NCI-H2171 (cell line): ENCODE measurements at places on chromosomes 2 and 18.
A peak's percentile ranks its signal among the peaks of the same experiment; 100 is the strongest.

DNA sequence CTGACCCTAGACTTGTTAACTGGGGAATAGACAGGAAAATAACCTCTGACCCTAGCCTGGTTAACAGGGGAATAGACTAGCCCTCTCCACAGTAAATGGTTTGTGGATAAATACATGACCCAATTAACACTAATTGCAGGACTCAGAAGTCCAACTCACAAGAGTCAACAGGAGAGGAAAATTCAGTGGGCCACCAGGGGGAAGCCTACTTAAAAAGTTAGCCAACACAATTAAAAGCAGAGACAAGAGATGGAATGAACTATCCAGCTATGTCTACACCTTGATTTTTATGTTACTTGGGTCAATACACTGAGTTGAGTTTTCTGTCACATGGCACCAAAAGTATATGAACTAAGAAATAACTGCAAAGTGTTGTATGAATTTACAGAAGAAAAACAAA, 158.8 kb upstream of the SLC39A10 start:
- DNase-seq = no peak

DNA sequence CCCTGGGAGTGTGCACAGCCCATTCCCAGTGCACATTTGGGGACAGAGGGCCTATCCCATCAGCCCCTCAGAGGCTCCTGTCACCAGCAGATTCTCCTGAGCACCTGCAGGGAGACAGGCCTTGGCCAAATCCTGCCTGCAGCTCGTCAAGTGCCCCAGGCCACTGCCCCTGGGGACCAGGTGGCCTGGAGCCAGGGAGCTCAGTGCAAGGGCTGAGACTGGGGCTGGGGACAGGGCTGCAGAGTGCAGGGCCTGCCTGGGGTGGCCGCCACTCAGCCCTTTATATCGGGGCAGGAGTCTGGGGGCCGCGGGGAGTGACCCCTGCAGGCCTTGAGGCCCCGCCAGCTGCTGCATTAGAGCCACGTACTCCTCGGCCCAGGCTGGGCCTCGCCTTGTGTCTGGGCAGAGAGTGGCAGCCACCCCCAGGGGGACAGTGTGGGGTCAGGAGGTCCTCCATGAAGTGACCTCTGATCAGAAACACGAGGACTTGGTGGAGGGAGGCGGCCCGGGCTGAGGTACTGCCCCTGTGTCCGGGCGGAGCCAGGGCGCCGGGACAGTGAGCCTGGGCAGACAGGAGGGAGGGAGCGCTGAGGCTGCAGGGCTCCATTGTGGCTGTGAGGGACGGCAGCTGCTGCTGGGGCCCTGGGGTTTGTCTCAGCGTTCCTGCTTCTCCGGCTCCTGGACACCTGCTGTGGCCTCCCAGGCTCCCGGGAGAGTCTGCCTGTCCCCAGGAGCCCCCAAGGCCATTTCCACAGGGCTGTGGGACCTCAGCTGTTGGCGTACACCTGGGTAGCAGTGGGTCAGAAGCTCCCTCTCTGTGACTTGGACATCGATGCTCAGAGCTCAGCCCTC, 24.2 kb downstream of the GPC1 start:
- DNase-seq = no peak

DNA sequence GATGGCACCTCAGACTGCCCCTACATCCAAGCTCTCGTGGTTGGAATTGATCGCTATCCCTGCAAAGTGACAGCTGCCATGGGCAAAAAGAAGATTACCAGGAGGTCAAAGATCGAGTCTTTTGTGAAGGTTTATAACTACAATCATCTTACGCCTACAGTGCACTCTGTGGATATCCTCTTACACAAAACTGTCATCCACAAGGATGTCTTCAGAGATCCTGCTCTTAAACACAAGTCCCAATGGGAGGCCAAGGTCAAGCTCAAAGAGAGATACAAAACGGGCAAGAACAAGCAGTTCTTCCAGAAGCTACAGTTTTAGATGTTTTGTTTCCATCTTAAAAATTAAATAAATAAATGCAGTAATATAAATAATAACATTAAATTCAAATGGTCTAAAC, 45.4 kb downstream of the INO80D start:
- no peak for DNase-seq

DNA sequence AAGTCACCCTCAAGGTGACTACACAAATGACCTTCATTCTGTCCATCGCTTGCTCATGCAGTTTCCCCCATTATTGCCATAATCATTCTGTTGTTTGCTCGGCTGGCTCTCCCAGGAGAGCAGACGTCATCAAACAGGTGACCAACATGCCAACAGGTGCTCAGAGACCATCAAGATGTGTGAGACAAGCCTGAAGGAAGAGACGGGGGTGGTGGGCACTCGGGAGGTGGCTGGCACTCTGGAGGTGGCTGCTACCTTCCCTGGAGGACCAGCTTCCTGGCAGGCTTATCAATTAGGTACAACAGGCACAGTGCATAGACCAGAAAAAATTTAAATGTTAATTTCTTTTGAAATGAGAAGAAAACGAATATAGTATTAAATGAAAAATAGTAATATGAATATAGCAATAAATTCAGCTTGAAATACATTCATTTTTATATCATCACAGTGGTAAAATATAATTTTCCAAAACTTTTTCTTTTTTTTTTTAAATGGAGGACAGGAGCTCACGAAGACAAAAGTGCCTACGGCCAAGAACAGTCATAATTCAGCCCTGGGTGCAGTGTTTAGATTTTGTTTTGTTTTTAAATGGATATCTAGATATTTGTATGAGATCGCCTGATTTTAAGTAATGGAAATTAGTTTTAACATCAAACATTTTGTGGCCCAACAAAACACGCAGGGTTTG, 16.9 kb upstream of the HAAO start:
- DNase-seq = no peak

DNA sequence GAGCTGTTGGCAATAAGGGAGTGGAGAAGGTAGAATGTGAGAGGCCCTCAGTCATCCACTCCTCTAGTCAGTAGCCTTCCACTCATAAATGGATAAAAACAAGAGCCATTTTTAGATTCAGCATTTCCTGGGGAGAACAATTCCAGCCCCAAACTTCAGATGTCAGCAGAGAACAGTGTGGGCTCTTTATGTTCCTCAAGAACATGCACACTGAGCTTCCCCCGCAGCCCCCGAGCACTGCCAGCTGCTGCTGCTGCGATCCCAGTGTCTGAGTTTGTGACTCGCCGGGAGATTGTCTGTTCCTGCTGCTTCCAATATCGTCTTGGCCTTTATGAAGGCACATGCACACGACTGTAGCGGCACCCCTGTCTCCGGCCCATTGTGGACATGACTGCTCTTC, 143.7 kb upstream of the CTNNA2 start:
- DNase-seq = no peak

- no peak for DNase-seq
These were observed 1.0 kb upstream of the ESPNL start for GRCh38 chr2:238098901-238099713.

DNA sequence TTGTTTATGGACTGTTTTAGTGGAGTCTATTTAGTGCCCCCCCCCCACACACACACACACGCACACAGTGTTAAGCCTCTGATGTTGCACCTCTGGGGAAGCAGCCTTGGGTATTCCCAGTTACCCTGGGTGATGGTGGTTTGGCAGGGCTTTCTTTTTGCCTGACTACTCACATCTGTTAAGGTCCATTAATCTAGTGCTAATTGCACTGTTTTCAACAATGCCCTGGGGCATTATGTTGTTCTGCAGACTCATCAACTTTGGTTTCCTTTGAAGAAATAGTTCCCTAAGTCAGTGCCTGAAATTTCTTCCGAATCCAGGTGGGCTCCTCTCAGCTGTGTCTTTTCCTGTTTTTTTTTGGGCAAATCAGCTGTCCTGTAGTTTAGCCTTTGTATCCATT, 34.7 kb downstream of the SPOPL start:
- DNase-seq = peak; percentile 49

GRCh38 chr2:100302585-100302892, 19.8 kb downstream of the LONRF2 start:
- no peak for DNase-seq

GRCh38 chr2:17171446-17172049, 346.7 kb downstream of the RAD51AP2 start:
- DNase-seq = no peak

GRCh38 chr18:5884375-5884774, 10.9 kb downstream of the TMEM200C start:
- no peak for DNase-seq

DNA sequence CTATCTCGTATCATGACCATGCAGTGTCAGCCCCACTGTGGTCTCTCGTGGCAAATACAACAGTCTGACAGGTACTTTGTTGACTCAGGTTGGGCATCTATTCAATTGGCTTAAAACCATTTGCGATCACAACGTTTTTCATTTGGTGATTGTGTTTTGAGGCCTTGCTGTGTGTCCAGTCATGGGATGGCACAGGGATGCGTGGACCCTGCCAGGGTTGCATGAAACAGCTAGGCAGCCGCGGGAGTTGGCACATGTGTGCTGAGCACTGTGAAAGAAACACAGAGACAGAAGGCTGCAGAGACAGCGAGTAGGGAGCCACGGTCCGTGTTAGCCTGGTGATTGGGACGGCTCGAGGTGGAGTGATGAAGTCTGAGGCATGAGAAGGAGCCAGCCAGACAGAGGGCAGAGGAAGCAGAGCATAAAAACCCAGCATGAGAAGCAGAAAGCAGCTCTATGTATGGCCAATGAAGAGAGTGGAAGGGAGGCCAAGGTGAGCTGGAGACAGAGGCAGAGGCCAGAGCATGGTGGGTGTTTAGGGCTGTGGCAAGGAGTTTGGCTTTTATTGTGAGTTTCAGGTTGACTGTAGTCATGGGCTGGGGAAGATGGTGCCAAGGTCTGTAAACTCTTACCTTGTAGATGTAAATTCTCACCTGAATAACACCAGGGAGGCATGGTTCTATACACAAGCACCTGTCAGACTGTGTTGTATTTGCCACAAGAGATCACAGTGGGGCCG, 31.8 kb upstream of the IL1R1 start:
- no peak for DNase-seq

DNA sequence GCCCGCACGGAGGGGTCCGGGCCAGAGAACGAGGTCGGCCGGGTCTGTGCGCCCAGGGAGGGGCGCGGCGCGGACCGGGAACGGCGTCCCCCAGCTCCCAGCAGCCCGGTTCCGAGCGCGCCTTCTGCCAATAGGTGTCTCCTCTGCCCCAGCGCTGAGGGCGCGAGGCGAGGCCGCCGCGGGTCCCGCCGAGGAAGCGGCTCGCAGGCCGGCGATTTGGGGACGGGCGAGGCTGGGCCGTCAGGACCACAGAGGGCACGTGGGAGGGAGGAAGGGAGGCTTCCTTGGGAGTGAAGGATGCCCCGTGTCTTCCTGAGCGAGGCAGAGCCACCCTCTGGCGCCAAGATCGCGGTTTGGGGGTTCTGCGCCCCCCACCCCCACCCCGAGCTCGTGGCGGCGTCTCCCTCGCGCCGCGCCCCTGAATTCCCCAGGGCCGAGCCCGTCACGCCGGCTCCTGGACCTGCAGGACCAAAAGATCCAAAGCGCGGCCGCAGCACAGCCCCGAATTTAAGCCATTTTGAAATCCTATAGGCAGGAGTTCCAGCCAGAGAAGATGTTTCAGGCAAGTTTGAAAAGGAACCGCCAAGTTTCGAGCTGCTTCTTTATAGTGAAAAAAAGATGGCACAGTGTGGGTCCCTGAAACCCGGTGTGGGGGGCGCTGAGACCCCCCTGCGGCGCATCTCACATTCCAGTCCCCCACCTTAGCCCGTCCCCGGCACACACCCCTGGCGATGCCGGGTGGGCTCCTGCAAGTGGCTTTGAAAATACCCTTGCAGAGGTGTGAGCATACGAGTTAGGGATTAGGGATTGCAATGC, 909 bp downstream of the NFATC1 start:
- no peak for DNase-seq

DNA sequence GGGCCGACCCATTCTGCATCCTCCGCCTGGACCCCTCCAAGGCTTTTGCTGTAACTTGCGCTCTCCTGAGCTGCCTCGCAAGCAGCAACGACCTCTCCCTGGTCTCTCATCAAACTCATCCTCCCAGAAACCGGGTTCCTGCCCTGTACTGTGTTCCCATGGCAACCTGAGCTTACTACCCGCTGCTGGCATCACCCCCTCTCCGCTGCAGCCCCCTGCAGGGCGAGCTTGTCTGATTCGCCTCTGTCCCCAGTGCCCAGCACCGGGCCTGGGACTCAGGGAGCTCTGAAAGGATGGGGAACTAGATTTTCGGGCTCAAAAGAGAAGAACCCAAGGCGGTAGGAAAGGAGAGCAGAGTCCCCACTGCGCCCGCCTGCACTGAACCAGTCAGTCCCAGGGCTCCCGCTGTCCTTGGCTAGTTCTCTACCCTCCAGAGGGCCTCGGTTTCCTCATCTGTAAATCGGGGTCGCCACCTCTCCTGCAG, 463 bp downstream of the HS1BP3 start:
- peak; percentile 19 for DNase-seq

- DNase-seq = peak; percentile 81
These were observed 483.8 kb upstream of the REG3G start for GRCh38 chr2:78541451-78542267.

DNA sequence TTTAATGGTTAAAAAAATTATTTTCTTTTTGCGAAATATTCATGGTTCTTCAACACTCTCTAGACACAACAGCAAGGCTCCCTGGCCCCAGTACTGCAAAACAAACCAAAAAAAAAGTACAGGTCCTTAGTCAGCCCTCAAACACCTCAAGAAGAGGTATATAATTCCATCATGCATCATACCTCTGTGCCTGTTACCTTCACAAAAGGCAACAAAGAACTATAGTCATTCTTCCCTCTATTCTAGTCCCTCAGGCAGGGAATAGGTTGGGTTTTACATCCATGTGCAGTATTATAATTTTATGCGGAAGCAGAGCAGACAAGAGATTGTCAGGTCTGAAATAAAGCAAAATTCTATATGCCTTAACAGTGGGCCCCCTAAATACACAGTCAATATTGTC, 8.5 kb downstream of the NFE2L2 start:
- DNase-seq = no peak

DNA sequence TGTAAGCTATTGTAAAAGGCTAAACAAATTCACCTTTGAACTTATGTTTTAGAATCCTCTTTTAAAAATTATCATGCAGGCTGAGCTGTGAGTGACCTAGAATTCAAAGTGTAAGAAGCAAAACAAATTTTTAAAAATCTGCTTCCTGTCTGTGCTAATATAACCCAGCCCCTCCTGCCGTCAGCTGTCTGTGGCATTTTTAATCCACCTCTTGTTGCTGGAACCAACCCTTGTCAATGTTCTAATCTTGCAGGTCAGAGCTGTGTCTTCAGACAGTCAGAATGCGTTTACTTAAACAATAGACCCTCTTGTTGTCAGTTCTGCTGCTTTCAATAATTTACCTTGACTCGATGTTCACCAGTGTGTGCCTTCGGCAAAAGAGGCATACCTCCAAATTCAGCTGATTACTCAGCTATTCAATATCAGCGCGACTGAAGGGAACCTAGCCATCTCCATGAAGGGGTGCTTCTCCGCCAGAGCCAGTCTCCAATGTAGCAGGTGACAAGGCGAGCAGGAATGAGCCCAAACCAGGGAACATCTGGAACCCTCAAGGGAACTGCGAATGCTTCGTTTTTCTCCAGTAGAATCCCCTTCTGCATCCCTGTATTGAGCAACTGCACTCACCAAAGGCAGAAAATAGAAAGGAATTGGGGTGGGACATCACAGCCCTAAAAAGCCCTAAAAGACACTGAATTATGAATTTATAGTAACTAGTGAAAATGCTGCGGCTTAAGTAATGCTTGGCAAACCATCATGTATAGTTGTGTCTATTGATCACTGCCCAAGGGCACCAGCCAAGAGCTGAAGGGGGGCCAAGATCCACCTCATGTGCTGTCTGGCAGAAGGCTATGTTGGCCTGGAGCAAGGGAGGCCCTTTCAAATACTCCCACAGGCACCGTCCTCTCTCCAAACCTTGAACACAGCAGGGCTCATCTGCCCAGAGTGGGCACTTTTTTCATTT, 62.5 kb downstream of the LYPD6B start:
- no peak for DNase-seq

GRCh38 chr2:205428811-205429210, 253.5 kb upstream of the NRP2 start:
- no peak for DNase-seq

GRCh38 chr2:141020346-141020745, 1110.5 kb downstream of the LRP1B start:
- DNase-seq = no peak
